ENCODE measurements at places on chromosomes 4 and X.

DNA sequence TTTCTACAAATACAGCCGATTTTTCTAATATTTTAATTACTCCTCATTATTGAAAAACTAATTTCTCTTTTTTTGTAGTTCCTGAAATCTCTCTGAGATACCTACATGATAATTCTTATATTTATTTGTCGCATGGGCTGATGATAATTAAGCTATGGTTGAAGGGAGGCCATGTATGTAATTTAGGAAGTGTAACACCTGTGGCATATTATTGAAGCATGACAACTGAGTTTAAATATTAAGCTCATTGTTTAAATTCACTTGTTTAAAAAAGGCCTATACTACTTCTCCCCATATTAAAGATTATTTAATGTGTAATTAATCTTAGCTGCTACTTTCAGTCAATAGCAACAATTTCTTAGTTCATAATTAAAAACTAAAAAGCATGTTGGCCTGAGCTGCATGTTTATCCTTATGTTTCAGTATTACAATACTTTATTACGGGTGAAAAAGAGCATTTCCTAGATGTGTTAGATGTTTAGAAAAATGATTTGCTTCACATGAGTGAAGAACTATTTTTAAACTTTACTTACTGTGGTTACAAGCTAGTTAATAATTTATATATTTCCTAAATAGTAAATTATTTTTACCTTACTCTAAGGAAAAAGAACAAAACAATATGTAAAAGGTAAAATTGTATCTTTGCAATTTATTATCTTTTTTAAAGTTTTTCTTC is 122.4 kb downstream of the RAP1GDS1 start:
- no peak for DNase-seq

DNA sequence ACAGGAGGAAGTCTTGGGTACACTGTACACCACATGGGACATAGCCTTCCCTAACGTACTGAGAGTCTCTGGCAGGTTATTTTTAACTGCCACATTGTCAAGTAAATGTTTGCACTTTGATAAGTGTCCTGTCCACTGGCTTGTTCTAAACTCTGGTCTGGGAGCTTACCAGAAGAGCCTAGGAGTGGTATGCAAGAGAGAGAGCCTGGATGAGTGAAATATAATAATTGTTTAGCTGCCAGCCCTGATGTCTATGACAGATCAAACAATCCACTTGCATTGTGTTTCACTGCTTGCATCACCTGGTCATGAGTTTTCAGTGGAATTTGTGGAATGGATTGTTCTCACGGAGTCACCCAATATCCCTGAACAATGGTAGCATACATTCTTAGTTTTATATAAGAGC is 91.6 kb downstream of the SHROOM3 start:
- no peak for DNase-seq

DNA sequence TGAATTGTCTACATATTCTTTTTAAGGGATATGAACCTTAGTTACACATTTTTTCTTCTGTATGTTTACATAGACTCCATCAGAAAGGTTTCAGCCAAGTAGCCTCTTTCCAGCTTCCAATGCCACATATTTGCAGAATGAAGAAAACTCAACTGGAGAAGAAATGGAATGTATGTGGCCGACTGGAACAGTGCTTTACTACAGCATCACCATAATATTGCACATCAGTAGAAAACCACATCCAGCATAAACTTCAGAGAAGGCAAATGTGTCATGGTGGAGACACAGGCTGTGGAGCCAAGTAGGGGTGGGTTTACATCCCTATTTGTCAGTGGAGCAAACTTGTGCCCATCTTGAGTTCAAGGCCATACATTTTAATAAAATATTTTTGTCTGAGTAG is 204.8 kb upstream of the LDB2 start:
- DNase-seq, result peak; percentile 72

DNA sequence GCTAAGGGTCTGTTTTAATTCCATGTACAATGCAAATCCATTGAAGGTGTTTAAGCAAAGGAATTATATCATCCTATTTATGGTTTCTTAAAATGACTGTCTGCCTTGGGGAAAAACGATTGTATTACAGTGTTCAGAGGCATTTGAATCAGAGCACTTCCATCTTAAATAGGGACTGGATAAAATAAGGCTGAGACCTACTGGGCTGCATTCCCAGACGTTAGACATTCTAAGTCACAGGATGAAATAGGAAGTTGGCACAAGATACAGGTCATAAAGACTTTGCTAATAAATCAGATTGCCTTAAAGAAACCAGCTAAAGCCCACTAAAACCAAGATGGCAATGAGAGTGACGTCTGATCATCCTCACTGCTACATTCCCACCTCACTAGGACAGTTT is 1167.2 kb upstream of the PABPC4L start:
- no peak for DNase-seq

DNA sequence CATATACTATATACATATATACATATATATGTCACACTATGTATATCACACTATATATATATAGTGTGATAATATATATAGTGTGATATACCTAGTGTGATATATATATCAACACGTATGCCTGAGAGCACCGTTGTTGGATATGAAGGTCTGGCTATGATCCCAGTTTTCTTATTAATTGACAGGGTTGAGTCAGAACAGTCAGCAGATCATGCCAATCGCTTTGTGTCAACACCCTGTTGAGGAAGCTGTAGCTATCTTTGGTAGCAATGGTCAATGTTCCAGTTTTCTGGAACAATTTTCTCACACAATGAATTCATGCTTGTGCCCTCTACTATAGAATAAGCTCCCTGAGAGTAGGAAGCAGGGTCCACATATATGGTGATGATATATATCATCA is 496.0 kb upstream of the AGA start:
- DNase-seq, result no peak

DNA sequence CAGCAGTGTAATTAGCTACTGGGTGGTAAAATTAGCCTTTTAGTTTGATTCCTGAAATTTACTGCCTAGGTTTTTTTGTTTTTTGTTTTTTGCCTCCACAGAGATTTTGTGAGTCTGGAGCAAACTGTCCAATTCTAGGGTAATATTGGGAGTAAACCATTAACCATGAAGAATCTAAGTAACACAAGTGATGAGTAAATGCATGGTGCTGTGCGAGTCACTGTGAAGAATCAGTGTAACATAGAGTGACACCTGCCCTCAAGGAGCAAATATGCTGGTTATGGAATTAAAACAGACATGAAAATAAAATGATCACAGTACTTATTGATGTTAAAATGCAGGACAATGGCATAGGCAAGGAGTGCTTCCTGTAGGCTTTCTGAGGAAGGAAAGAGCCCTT is 60.1 kb downstream of the LRP2BP start:
- DNase-seq, result no peak

DNA sequence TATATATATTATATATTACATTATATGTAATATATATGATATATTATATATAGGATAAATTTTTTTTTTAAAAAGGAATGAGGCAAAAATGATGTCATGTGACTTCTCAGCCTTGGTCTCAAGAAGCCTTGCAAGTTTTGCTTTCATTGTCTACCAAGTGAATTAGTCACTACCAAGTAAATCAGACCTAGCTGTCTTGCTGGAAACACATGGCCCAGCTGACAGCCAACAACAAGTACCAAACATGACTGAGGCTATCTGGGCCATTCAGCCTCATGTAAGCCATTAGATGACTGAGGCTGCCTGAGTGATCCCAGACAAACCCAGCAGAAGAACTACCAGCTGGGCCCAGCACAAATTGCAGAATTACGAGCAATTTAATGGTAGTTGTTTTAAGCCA is 44.9 kb downstream of the HAND2 start:
- no peak for DNase-seq

GRCh38 chr4:1126506-1126905 is 13.1 kb upstream of the RNF212 start:
- DNase-seq, result no peak

GRCh38 chrX:107480272-107480671 is 30.8 kb downstream of the FRMPD3 start:
- DNase-seq, result no peak

GRCh38 chrX:1528186-1528883 is 8.7 kb downstream of the P2RY8 start:
- DNase-seq, result no peak

DNA sequence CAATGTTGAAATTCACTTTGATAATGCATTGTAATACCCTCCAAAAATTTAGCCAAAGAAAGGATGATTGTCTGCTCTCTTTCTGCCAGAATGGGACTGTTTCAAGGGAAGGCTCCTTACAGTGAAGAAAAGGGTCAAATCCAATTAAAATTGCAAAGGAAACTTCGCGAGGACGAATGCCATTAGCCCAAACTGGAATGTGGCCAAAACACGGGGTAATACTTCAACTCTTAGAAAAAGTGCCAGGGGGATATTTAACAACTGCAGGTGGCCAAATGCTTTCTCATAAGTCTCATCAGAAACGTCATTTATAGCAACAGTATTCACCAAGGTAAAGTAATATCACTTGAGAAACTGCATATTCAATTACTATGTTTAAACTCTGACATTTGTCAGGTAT is 29.0 kb downstream of the NKX3-2 start:
- DNase-seq, result no peak

DNA sequence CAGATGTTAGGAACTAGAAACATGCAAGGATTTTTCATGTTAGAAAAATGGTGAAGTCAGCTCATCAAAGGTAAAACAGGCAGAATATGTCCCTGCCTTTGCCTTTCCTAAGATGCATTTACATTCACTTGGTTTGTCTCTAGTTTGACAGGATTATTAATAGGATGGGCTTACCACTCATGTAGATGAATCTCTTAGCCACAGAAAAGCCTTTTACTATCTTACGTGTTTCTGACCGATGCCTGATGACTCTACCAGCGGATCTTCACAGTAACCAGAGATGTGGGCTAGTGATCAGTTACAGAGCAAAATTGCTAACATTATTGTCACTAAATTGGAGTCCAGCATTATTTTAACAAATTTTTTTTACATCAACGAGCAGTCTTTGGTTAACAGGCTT is 187.6 kb downstream of the MAML3 start:
- no peak for DNase-seq

DNA sequence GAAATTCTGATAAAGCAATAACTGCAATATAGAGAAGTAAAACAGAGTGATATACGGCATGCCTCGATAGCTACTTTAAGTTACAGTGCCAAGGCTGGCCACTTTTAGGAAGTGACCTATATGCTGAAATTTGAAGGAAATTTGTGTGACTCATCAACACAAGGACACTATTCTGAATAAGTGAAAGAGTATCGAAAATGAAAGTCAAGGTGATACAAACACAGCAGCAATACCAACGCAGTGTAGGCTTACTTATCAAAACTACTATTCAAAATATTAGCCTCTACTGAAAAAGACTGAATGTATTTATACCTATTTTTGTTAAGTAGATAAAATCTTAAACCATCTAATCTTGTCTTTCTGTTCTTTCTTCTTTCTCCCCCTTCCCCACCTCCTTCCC is 459.9 kb upstream of the GNPDA2 start:
- no peak for DNase-seq

GRCh38 chr4:122623637-122624166 is 2.8 kb upstream of the IL21 start:
- DNase-seq, result no peak

DNA sequence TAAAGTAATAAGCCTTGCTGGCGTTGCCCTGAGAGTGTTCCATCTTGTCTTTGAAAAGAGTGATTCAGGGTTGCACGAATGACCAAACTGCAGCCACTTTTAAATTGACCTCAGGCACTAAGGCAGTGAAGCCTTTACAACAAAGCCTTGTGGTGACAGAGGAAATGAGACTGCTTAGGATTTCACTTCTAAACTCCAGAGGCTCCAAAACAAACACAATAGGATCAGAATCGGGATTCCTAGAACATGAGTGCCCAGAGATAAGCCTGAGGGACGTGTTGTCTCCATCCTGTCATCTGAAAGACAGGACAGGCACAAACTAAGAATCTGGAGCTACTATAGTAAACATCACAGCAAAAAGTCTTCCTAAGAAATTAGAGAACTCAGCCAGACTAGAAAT is 405.2 kb downstream of the PPARGC1A start:
- no peak for DNase-seq

GRCh38 chr4:138592796-138593195 is 350.6 kb upstream of the SLC7A11 start:
- no peak for DNase-seq

- DNase-seq, result no peak
Observed at GRCh38 chrX:18674417-18674787, 2.5 kb upstream of the RS1 start.

DNA sequence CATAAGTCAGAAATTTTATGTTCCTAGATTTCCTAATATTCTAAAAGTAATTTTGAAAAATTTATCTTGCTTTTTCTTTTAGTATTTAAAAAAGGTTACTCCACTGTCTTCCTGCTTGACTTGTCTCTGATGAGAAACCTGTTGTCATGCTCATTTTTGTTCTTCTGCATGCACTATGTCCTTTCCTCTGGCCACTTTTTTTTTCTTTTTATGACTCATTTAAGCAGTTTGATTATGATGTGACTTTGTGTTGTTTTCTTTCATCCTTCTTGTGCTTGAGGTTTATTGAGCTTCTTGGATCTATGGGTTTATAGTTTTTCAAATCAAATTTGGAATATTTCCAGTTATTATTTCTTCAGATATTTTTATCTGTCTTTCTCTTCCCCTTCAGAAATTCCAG is 12.0 kb upstream of the UFSP2 start:
- no peak for DNase-seq

- DNase-seq, result no peak
Observed at GRCh38 chr4:157151711-157152110, 68.8 kb upstream of the GRIA2 start.

- DNase-seq, result no peak
Observed at GRCh38 chrX:9738151-9738550, 27.5 kb downstream of the GPR143 start.

GRCh38 chrX:154040307-154040756 is 20.6 kb upstream of the IRAK1 start:
- DNase-seq, result no peak

- peak; percentile 71 for DNase-seq
Observed at GRCh38 chrX:100413229-100413628, 3.2 kb upstream of the PCDH19 start.

- no peak for DNase-seq
Observed at GRCh38 chrX:153153516-153153915, 25.6 kb upstream of the MAGEA1 start.

DNA sequence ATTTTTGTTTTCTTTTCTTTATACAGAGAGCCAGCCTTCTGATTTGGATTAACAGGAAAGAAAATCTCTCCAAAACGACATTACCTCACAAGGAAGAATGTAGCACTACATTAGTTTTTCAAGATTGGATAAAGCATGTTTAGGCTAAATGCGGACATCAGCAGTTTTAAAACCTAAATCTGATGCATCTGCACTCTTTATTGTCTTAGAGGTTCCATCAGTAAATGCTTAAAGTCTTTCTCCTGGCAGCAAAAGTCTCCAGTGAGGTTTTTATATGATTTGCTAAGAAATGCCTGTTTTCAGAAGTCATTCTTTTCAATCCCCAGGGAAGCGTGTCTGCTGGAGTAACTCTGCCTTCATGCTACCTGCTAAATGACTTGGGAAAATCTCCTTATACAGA is 912.9 kb upstream of the INTU start:
- DNase-seq, result no peak

DNA sequence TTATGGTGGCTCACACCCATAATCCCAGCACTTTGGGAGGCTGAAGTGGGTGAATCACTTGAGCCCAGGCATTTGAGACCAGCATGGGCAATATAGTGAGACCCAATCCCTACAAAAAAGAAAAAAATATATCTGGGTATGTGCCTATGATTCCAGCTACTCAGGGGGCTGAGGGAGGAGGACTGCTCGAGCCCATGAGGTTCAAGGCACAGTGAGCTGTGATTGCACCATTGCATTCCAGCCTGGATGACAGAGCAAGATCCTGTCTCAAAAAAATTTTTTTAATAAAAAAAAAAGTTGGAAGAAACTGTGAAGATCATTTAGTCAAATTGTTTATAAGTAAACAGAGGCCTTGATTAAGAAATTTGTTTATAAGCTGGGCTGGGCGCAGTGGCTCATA is 39.7 kb downstream of the KLHL8 start:
- no peak for DNase-seq

GRCh38 chrX:7943600-7944245 is 16.5 kb upstream of the PNPLA4 start:
- DNase-seq, result no peak

All from AG08396 (cell line).